Cardiac muscle cell (in vitro differentiated cells and primary cell): ENCODE measurements at places on chromosomes 6 and 20. TPM values are rescaled to one million over a fixed set of nuclear protein-coding genes. Genes with fewer than 3 reads are reported as not detected.

The NNAT gene
- 3.6 and 4.2 TPM in 2 replicates for total RNA-seq

- no peak overlapping the region for H3K4me3 ChIP-seq
- H3K27ac ChIP-seq, result no peak overlapping the region
- H3K27me3 ChIP-seq, result no peaks in the 10 kb centered on the region
- no peaks in the 10 kb centered on the region for H3K4me1 ChIP-seq
- DNase-seq, result peak; percentile 91
Measured at GRCh38 chr20:48523191-48523995, 304.4 kb downstream of the PREX1 start.

The ANKRD66 gene
- not detected in 2 replicates for total RNA-seq

DNA sequence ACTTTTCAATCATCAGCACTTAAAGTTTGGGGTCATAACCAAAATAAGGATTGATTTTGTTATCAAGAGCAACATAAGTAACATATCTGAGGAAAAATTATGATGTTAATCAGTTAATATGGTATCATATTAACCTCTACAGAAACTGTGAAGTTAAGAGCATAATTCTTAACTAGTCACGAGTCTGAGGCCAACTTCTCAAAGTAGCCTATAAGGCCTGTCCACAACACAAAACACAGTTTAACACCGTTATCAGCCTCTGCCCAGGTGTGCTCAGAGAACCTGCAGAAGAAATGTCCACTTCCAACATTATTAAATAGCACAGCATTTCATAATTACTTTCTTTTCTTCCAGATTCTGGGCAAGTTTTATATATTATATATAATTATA is 1.1 kb downstream of the STX7 start:
- peaks cover 14% of the 10 kb centered on the region for H3K4me1 ChIP-seq
- H3K36me3 ChIP-seq, result no peaks in the 10 kb centered on the region
- H3K27ac ChIP-seq, result no peak overlapping the region
- no peaks in the 10 kb centered on the region for H3K27me3 ChIP-seq

The C20orf144 gene
- 0.21 TPM in 1 of 2 replicates, not detected in the other for total RNA-seq

GRCh38 chr20:24780674-24781417 is 168.2 kb upstream of the CST7 start:
- H3K27me3 ChIP-seq, result peaks cover 11% of the 10 kb centered on the region
- no peak for DNase-seq
- H3K4me3 ChIP-seq, result no peak overlapping the region

The TTLL9 gene
- 0.15 TPM in 1 of 2 replicates, not detected in the other for total RNA-seq

The BMP5 gene
- 112 and 123 TPM in 2 replicates for total RNA-seq

The GABRR2 gene
- total RNA-seq, result 0.39 and 0.83 TPM in 2 replicates

GRCh38 chr6:11384531-11385309 is 152.3 kb upstream of the NEDD9 start:
- no peak overlapping the region for H3K4me3 ChIP-seq
- no peak for DNase-seq
- H3K4me1 ChIP-seq, result no peaks in the 10 kb centered on the region
- H3K36me3 ChIP-seq, result no peaks in the 10 kb centered on the region
- H3K27me3 ChIP-seq, result peaks cover 6% of the 10 kb centered on the region

- no peak overlapping the region for H3K4me3 ChIP-seq
- no peaks in the 10 kb centered on the region for H3K27me3 ChIP-seq
- H3K36me3 ChIP-seq, result no peaks in the 10 kb centered on the region
- no peaks in the 10 kb centered on the region for H3K4me1 ChIP-seq
- no peak for DNase-seq
Measured at GRCh38 chr6:8993111-8993510, 557.8 kb upstream of the SLC35B3 start.

DNA sequence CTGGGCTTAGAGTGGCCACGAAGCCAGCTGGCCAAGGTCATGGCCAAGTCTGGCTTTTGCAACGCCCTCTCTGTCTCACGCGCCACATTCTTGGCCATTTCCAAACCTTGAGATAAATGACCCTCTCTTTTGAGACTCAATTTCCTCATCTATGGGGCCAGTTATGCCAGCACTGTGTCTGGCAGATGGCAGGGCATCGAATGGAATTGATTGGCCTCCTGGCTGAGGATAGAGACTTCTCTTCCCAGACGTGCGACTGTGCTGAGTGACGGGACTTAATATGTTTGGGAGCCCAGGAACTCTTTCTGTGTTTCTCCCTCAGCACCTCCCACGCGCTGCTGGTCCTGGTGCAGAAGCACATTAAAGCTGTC is 7.6 kb downstream of the BPIFB2 start:
- H3K4me1 ChIP-seq, result no peaks in the 10 kb centered on the region
- H3K27ac ChIP-seq, result no peak overlapping the region
- H3K4me3 ChIP-seq, result no peak overlapping the region
- peaks cover 3% of the 10 kb centered on the region for H3K27me3 ChIP-seq

- H3K4me3 ChIP-seq, result no peak overlapping the region
- no peaks in the 10 kb centered on the region for H3K27me3 ChIP-seq
- H3K27ac ChIP-seq, result peak overlapping the region; percentile 96
- no peaks in the 10 kb centered on the region for H3K36me3 ChIP-seq
Measured at GRCh38 chr20:53621482-53622246, 28.0 kb upstream of the ZNF217 start.

DNA sequence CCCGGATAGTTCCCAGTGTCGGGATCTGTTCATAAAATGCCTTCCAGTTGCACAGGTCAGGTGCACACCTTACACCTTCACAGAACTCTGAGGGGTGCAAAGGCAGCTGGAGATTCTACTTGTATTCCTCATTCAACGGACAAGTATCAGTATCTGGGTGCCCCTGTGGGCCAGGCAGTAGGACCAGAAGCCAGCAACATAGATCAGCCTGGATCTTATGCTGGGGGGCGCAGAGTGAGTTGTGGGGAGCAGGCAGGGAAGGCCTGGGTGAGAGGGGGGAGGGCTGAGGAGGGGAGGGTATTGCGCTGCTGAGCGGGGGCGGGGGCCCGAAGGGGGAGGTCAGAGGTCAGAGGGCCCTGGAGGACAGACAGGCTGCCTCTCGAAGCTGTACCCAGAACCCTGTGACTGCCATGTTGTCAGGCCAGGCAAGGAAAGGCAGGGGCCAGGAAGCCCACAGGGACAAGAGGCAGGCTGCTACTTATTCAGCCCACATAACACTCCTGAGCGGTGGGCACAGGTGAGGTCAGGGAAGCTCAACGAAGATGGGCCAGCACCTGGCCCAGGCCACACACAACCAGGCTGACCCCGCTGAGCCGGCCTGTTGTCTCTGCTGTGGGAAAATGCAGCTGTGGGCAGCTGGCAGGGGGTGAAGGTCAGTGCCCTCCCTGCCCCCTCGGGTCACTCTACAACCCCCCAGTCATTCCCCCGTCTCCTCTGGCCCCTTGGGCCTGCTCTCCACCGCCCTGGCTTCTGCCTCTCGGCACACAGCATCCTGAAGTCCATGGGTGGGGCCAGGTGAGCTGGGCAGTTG is 1.1 kb downstream of the OPRL1 start:
- H3K4me3 ChIP-seq, result no peak overlapping the region
- peaks cover 25% of the 10 kb centered on the region for H3K27me3 ChIP-seq
- H3K27ac ChIP-seq, result no peak overlapping the region
- no peak for DNase-seq

The C6orf58 gene
- not detected in 2 replicates for total RNA-seq
